ENCODE measurements at places on chromosomes 2 and 18.

GRCh38 chr2:236740506-236740905, 170.9 kb downstream of the ACKR3 start:
- DNase-seq, result no peak

DNA sequence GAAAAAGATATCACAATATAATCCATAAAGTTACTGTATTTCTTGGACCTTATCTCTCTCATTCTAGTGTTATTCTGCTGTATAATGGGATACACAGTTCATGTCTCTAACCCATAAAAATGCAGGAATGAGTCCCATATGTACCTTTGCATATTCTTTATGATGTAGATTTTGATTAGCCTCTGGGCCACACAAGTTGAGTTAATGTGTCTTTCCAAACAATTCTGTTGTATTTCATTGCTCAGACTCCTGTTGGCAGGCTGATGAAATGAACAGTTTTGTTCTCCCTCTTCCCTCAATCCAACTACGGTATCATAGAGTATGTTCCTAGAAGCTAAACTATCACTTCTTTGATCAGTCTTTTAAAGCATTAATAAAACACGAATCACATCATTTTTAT, 113.2 kb upstream of the SATB2 start:
- DNase-seq, result no peak

GRCh38 chr2:25270061-25270460, 71.7 kb downstream of the DNMT3A start:
- no peak for DNase-seq

DNA sequence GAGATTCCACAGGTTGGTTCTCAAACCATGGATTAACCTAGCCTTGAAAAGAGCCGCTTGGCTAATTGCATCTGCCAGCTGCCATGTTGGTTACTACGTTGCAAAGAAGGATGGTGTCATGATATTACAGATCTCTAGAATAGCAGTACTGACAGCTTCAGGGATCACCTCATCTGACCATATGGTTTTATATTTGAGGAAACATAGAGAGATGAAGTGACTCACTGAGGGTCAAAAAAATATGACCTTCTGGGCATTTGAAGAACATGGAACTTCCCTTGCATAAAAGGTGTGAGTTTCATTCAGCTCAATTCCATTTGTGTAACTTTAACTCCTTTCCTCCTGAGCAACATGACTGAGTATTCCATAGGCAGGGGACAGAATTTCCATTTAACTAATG, 242.3 kb downstream of the SETBP1 start:
- no peak for DNase-seq

DNA sequence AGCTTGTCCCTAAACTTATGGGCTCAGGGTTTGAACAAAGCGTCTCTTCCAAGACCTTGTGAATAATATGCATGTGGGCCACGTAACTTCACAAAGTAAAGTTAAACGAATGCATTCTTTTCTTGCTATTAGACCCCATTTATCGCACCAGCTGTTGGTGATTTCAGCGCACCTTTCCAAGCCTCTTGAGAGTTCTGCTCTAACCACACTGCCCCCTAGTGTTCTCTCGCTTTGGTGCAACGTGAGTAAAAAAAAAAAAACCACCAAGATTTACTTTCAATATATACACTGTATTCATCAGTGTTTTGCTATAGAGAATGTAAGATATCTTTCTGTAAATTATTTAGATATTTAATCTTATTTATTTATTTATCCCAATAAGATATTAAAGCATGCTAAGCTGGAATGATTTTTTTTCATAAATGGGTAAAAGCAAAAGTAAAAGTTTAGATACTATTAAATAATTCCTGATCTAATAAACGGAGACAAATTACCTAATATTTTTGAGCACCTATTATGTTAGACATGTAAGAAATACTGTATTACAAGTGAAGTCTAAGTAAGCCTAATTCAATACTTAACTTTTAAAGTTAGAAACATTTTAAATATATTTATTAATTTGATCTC, 459.5 kb downstream of the DLGAP1 start:
- peak; percentile 85 for DNase-seq

DNA sequence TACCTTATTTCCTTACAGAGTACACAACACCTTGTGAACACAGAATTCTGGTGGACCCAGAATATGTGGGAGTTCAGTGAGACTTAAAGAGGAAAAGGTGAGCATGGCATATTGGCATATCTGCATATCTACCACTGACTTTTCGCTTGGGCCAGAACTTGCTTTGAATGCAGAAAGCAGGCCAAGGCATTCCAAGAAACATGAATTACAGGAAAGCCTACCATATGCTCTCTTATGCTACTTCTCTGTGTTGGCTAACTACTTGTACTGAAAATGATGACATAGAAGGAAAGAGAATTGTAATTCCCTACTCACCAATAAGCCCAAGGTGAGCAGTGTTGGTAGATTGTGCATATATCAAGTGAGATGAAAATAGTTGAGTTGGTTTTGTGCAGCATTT, 31.4 kb upstream of the CCDC93 start:
- no peak for DNase-seq

- no peak for DNase-seq
Observed at GRCh38 chr2:127721311-127721977, 20.1 kb downstream of the SFT2D3 start.

Data from OCI-LY7 (cell line).